HTR-8/SVneo (cell line): ENCODE measurements at places on chromosomes 6 and 20.

DNA sequence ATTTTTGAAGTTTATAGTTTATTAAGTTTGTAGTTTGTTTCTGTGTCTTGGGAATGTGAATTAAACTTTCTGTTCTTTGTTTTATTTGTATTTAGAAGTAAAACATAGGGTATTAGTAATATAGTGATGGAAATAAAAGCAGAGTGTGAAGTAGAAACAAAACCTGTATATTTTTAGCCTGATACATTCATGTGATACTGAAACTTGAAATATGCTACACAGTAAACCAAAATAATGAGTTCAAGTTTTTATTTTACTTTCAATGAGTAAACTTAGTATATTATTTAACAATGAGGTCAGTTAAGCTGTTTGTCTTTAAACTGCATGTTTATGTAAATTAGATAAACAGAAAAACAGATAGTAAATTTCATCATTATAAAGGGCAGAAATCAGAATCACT, 1592.6 kb downstream of the GRIK2 start:
- DNase-seq: no peak

DNA sequence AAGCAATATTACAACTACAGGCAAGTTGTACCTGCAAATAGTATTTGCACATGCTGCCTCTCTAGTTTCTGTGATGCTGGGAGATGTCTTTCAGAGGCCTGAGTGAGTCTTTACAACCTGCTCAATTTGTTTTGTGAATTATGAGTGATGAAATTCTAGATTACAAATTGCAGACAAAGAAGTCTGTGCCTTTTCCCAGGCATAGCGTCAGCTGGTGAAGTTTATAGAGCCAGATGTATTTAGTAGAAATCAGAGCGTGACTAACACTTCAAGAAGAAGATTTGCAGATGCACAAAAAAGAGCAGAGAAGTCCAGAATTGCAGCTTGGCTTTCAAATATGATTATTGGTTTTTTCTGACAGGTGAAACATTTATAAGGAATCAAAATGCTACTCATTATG, 289.9 kb downstream of the PLCB1 start:
- DNase-seq: no peak

- no peak for DNase-seq
These were observed 22.6 kb downstream of the BCL2L1 start for GRCh38 chr20:31699801-31700728.

- no peak for DNase-seq
These were observed 22.9 kb upstream of the PYGB start for GRCh38 chr20:25224941-25225340.

GRCh38 chr6:39515471-39515870, 193.0 kb upstream of the KCNK16 start:
- no peak for DNase-seq

DNA sequence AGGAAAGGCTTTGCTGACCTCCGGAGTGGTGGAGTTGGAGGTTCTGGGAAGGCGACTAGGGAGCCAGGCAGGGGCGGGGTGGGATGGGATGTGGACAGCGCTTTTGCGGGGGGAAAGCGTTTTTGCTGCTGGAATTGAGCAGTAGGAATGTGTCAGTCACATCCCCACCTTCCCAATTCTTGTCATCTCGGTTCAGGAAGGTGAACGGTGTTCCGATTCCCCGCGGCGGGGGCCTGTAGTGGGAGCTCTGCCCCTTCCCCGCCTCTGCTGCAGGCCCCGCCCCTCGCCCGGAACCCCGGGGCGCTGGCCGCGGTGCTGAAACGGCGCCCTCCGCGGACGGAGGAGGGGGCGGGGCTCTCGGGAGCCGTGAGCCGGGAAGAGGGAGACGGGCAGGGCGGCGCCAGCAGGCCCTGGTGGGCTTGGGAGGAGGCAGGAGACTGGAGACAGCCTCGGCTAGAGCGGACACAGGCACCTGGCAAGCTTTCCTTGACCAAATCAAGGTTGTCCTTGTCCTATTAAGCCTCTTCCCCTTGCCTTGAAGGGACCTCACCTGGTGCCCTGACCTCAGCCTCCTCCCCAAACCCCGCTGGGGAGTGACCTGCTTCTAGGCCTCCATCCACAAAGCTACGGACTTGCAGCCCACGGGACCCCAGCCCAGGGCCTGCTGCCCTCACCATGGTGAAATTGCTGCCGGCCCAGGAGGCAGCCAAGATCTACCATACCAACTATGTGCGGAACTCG, at the start of gene LHFPL5:
Gene LHFPL5 (plus strand): TSS at position 357 of the 741 bp plus-strand sequence. CDS start 319 bp downstream, at position 676.
- peak; percentile 79 for DNase-seq

DNA sequence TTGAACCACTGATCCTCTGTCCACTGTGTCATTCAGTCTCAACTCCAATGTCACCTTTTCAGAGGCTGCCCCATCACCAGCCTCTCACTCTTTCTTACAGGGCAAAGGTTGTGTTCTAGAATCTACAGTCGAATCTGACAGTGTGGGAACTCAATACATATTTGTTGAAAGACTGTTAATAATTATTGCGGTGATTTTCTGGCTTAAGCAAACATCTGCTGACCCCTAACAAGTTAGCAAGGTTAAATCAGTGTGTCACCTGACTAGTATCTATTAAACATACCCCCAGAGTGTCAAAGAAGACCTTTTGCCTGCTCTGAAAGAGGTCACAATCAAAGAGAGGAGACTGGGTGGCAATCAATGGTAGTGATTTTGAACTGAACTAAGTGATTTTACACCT, 41.9 kb downstream of the ELOVL2 start:
- no peak for DNase-seq

GRCh38 chr6:125910527-125910926, 46.0 kb upstream of the HINT3 start:
- no peak for DNase-seq

- DNase-seq: no peak
These were observed 767 bp downstream of the PTK6 start for GRCh38 chr20:63536241-63536977.

- no peak for DNase-seq
These were observed 36.5 kb upstream of the RFPL4B start for GRCh38 chr6:112310439-112311125.

- no peak for DNase-seq
These were observed 146.7 kb upstream of the AFDN start for GRCh38 chr6:167679790-167680604.

DNA sequence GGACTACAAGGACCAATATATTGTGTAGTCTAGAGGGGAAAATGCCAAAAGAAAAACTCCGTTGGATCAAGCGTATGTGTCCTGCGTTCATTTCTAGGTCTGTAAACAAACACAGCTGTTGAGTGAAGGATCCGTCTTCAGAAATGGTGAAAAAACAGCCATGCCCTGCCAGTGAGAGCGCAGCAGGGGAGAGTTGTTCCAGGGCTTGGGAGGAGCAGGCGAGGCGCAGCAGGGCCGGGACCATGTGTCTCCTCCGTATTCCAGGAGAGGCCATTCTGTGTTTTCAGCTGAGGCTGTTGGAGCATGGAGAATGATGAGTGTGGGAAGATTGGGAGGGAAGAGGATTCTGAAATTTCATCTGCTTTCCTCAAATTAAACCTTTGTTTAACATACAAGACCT, 38.0 kb downstream of the BMP6 start:
- DNase-seq: no peak

DNA sequence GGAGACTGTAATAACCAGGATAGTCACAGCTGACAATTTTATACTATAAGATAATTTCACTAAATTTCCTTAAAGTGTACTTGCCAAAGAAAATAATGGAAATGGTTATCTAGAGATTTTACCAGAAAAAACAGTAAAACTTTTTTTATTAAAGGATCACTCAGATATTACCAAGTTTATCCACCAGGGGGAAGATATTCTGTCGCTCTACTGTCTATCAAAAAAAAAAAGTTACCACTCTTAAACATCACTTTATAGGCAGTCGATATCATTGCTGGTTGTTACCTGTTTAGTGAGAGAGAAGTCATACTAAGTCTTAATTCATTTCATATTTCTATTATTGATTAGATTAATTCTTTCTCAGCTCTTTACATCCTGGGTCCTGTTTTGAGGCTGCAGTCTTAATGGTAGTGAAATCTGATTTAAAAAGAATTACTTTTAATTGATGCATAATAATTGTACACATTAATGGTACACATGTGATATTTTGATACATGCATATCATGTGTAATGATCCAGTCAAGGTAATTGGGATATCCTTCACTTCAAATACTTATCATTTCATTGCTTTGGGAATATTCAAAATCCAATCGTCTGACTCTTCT, 18.9 kb downstream of the L3MBTL3 start:
- no peak for DNase-seq

DNA sequence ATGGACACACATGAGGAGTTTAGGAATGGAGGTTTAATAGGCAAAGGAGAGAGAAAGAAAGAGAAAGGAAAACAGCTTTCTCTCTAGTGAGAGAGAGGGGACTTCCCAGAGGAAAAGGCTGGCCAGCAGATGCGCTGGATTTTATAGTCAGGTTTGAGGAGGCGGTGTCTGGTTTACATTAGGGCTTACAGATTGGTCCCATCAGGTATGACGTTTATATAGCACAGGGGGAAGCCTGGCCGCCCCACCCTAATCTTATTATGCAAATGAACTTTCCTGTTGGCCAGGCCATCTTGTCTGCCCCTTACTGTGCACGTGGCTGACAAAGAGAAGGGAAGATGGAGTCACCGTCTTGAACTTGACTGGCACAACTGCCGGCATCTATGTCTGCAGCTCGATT, 86.6 kb upstream of the QKI start:
- no peak for DNase-seq

DNA sequence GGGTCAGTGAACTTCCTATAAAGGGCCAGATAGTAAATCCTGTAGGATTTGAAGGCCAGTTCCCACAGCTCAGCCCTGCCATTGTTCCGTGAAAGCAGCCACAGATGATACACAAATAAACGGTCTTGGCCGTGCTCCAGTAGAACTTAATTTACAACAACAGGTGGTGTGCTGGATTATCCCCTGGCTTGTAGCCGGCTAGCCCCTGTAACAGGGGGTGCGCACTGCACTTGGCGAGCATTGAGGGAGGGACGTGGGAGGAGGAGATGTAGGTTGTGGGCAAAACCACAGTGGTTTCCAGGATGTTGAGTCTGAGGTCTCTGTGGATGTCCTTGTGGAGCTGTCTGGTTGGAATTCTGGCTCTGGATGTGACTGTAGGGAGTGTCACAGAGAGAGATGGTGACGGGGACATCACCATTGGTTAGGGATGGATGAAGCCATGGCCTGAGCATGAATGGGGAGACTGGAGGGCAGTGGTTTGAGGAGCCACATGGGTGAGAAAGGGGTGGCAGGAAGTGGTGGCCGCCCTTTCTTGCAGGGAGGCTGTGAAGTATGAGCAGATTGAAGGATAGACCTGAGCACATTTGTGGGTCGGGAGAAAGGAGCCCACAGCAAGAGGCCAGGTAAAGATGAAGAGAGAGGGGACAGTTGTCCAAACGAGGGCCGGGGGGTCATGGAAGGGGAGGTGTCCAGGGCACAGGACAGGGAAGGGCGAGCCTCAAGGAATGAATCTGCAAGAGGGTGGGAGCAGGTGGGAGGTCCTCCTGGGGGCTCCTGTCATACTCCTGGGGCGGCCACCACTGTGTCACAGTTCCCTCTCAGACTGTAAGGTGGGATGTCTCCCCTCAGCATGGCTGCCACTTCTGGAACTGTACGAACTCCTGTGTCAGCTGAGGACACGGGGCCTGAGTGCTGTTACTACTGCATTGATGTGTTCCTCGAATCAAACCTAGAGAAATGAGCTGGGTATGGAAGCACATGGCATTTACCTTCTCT, 53.6 kb downstream of the CDH26 start:
- DNase-seq: no peak

GRCh38 chr6:129491436-129491835, 218.5 kb downstream of the ARHGAP18 start:
- DNase-seq: no peak

DNA sequence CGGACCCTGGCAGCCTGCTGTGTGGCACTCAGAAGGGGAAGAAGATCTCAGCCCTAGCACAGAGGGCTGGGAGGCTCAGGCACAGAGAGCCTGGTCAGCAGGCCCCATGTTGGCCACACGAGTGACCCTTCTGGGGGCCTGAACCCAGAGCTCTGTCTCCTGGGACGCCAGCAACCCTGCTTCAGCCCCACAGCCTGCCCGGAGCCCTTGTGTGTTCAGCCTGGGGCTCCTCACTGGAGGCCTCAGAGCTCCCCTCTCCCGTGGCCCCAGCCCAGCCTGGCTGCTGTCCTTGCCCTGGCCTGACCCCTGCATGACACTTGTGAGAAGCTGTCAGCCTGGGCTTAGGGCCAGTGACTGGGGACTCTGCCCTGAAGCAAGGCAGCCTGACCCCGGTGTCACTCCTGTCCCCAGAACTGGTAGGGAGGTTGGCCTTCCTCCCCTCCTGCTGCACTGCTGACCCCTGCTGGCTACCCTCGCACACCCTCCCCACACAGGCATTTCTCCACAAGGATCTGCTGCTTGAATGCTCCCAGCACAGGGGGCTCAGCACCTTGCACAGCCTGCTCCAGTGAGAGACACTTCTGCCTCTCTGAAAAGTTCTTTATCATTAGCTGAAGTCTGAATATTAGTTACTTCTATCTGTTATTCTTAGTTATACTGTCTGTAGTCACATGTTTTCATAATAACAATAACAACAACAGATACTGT, 15.4 kb upstream of the IP6K3 start:
- DNase-seq: peak; percentile 70

GRCh38 chr6:117677553-117678141, 2.4 kb downstream of the NUS1 start:
- DNase-seq: no peak

DNA sequence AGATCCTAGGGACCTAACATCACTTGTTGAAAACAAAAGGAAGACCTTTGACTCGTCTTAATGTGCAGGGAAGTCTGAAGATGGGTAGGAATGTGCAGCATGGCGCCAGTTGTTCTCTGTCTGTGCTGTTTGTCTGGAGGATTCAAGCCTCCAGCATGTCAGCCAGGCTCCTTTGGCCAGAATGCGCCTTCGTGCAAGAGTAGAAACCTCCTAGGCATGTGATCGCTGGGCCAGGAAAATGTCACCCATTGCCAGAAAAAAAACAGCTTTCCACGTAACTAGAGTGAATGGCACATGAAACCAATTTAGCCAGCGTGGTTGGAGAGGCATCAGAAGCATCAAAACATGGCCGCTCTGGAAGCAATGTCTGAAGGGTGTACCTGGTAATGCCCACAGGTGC, 132.7 kb downstream of the EDN1 start:
- no peak for DNase-seq

DNA sequence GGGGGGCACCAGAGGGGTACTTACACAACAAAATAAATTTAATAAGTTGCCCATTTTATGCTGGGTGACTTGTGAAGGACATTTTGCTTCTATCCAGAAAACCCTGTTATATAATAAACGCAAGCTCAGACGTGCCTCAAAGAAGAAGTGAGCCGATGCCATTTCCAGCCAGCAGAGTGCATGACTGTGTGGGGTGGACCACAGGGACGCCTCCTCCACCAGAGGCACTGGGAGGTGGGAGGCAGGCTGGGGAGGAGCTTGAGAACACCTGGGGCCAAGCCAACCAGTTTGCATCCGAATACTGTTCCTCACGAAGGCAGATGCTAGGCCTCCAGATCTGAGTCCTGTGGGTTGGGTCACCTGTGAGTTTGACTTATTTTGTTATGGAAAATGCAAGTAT, 363.8 kb downstream of the RNGTT start:
- no peak for DNase-seq

GRCh38 chr6:105781915-105782314, 304.2 kb upstream of the PRDM1 start:
- DNase-seq: no peak
